ENCODE measurements at places on chromosomes 2 and 18.

- no peak for DNase-seq
Measured at GRCh38 chr2:77336013-77336412, 186.2 kb downstream of the LRRTM4 start.

GRCh38 chr2:156309167-156309566 lies 23.4 kb downstream of the NR4A2 start:
- no peak for DNase-seq

DNA sequence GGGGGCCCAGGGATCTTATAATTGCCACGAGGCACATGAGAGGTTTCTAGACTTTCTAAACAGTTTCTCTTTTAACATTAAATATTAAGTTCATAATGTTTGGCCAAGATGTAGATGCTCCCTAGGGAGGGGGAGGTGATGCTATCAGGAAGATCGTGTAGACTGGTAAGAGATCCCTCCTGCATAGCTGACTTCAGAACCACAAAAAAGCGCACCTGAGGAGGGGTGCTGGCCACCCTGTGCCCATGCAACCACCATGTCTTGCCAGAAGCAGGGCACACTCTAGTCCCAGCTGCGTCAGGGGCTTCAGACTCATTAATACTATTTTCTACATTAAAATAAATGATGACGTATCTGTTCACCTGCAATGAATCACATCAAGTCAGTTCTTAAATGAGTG lies 103.4 kb upstream of the SLC35G4 start:
- no peak for DNase-seq

DNA sequence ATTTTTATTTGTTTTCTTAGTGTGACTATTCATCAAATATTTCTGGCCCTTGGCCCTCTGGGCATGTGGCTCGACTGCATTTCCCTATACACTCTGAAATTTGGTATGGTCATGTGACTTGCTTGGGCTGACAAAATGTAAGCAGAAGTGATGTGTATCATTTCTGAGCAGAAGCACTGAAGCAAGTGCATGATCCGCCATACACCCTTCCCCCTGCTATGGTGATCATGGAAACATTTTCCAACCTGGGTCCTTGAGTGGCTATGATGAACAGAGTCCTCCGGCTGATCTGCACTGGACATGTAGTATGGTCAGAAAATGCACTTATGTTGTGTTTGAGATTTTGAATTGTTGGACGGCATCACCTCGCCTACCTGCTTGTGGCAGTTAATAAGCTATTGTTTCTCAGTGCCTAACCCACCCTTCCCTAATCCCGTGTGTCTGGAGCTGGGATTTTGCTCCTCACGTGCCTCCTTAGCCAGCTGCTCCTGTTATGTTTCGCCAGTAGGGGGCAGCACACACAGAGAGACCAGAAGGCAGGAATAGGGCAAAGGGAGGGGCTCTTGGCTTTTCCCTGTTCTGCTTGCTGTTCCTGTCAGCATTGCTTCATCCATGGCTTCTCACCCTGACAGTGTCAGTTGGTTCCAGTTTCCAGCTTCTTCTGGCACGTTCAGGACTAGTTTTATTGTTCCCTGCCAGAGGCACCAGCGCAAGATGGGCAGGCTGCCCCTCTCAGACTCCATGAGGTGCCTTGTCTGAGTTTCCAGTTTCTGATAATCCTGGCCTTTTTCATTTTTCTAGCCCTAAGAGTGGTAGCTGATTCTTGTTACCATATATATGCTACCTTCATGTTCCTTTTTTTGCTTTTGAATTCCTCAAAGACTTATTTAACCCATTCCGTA lies 207.4 kb downstream of the ARL6IP6 start:
- peak; percentile 63 for DNase-seq

GRCh38 chr18:25305584-25305983 lies 46.4 kb downstream of the ZNF521 start:
- DNase-seq, result no peak

GRCh38 chr2:100628506-100628905 lies 65.7 kb downstream of the PDCL3 start:
- no peak for DNase-seq

Measured in NCI-H526 (cell line).